ENCODE measurements at places on chromosomes 16 and 17.

DNA sequence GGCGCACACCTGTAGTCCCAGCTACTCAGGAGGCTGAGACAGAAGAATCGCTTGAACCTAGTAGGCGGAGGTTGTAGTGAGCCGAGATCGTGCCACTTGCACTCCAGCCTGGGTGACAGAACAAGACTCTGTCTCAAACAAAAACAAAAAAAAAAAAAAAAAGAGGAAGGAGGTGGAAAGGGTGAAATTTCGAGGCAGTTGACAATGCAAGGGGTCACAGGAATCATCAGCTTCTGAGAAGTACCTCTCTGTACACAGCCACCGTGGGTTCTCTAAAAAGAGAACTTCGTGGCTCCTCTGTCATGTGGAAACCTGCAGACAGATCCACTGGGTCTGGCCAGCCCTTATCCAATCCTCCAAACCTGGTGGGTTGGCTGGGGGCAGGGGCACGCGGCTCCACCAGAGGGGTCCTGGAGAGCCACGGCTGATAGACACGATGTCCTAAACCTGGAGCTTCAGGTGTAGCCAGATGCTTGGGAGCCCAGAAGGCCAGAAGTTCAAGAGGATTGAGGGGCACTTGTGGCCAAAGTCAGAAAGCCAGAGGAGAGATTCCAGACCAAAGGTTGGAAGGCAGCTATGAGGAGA is 540 bp upstream of the CD300LF start:
- no peak for DNase-seq

GRCh38 chr16:25679511-25679910 is 12.2 kb upstream of the HS3ST4 start:
- no peak for DNase-seq

GRCh38 chr16:64914-65255 is 7.5 kb downstream of the RHBDF1 start:
- DNase-seq, result no peak

DNA sequence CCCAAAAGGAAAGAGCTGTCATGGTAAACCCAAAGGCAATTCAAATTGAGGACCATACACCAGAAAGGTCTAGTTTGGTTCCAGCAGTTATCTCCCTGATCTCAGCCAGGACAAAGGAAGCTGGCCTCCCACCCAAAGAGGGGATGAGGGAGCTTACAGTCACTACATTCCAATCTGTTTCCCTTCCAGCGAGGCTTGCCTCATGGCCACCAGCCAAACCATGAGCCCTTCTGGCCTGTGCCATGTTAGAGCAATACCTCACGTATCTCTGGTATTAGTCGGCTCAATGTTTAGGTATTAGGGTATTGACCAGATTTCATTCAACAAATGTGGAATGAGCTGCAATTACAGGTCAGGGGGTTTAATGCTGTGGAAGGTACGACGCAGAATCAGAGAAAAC is 8.4 kb downstream of the NDUFAB1 start:
- DNase-seq, result no peak

DNA sequence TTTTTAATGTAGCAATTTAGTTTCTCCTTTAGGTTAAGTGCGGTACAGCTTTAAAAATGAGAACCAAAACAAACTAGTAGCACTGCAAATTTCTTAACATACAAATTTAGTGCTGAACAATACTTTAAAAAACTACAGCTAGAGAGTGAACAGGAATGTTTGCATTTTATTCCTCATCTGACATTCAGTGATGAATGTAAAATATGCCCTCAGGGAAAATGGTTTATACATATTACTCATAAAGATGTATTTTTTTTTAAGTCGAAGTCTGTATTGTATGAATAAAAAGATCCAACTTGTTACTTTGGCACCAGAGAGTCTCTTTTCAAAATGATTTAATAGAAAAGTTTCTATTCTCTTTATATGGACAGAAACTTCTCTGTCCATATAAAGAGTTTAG is 96.8 kb downstream of the BRIP1 start:
- DNase-seq, result no peak

- DNase-seq, result no peak
Observed at GRCh38 chr17:81240761-81241160, 1.6 kb downstream of the NDUFAF8 start.

DNA sequence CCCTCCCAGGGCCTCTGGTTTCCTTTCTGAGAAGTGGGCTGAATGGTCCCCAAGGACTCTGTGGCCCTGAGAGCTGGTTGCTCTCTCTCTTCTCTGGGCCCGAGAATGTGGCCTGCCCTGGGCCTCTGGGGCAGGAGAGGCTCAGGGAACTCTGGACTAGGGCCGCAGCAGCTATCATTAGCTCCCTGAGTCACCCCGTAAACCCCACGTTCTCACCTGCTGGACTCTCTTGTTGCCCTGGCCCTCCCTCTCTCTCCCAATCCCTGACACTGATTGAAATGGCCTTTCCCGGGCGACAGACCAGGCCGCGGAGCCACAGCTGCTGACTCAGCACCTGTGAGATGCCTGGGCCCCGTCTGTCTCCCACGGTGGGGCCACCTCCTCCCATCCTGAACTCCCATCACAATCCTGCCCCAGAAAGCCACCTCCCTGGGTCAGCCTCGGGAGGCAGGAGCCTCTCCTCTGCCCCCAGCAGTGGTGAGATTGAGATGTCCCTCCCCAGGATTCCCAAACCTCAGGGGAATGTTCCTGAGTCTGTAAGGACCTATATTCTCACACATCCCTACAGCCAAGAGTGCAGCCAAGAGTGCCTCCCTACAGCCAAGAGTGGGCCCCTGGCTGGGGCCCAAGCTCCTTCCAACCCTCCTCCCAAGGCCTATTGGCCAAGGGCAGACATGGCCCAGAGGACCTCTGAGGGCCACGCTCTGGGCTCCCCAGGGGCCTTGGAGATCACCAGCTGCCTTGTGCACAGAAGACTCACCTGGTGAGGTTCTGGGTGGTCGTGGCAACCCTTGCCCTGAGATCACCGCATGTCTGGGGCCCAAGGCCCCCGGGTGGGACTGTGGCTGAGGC is 470 bp downstream of the TRPV3 start:
- DNase-seq, result no peak

DNA sequence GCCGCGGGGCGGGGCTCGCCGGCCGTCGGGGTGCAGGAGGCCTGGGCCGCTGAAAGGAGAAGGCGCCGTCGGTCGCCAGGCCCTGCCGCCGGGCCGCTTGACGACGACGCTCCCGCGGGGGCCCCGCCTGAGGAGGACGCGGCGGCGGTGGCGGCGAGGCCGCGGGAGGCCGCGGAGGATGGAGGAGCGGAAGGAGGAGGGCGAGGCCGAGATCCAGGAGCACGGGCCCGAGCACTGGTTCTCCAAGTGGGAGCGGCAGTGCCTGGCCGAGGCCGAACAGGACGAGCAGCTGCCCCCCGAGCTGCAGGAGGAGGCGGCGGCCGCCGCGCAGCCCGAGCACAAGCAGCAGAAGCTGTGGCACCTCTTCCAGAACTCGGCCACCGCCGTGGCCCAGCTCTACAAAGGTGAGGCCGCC is 430 bp downstream of the HAPSTR1 start:
- DNase-seq, result peak; percentile 22

GRCh38 chr17:80097127-80097621 is 4.2 kb upstream of the GAA start:
- DNase-seq, result no peak

DNA sequence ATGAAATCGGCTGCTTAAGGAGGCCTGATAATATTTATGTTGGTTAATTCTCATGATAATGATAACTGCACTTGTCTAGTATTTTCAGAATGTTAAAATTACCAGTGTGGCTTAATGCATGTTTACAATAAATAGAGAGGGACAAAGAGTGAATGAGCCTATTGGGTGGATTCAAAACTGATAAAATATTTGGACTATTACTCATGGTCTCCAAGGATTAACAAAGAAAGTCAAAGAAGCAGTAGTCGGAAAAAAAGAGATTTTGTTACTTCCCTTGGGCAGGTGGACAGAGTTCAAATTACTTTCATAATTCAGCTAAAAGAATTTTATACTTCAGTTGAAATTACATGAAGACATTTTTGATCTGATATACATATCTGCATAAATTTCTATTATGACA is 258.2 kb upstream of the PMFBP1 start:
- no peak for DNase-seq

GRCh38 chr16:68764862-68765261 is 27.8 kb downstream of the CDH1 start:
- no peak for DNase-seq

DNA sequence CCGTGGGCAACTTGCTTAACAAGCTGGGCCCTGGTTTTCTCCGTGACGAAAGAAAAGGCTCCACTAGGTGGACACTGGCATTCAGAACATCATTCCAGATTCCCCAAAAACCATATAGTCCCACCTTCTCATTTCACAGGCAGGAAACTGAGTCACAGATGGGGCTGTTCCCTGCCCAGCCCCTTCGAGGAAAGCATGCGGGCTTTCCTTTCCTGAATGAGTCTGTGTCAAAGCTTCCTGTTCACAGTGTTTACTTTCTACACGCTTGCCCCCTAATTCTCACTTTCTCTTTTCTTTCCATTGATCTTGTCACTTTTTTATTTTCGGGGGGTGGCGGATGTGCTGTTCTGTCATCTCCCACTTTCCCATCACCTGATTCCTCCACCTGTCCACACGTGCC is 10.3 kb upstream of the LGALS9 start:
- DNase-seq, result no peak

GRCh38 chr16:57979006-57979585 is 8.2 kb upstream of the CNGB1 start:
- DNase-seq, result no peak

GRCh38 chr17:21523497-21524210 is 147.5 kb downstream of the KCNJ12 start:
- DNase-seq, result no peak

DNA sequence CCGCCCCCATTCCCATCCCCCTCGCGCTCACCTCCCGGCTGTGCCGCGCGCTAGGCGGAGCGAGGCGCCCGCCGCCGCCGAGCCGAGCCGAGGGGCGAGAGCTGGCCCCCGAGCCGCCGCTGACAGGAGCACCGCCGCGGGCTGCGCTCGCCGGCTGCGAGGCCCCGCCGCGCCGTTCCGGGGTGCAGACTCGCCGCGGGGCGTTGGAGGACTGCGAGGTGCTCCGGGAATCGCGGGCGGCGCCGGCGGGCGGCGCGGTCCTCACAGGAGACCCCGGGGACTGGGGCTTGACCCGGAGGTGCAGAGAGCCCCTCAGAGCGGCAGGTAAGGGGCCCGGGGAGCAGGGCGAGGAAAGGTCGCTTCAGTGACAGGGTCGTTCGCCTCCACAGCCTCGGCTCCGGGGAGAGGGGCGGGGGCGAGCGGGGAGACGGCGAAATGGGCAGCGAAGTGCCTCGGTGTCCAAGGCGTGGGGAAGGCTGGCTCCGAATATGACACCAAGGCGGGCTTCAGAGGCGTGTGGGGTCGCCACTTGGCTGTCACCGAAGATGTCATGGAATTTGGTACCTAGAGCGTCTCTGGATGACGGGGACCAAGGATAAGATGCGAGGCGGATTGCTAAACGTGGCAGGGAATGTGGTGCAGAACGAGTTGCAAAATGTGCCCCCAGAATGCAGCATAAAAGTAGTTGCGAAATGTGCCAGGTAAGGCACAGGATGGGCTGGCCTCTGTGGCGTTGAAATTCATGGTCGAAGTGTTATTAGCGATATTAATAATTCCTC is 580 bp downstream of the TANC2 start:
- DNase-seq, result peak; percentile 28

DNA sequence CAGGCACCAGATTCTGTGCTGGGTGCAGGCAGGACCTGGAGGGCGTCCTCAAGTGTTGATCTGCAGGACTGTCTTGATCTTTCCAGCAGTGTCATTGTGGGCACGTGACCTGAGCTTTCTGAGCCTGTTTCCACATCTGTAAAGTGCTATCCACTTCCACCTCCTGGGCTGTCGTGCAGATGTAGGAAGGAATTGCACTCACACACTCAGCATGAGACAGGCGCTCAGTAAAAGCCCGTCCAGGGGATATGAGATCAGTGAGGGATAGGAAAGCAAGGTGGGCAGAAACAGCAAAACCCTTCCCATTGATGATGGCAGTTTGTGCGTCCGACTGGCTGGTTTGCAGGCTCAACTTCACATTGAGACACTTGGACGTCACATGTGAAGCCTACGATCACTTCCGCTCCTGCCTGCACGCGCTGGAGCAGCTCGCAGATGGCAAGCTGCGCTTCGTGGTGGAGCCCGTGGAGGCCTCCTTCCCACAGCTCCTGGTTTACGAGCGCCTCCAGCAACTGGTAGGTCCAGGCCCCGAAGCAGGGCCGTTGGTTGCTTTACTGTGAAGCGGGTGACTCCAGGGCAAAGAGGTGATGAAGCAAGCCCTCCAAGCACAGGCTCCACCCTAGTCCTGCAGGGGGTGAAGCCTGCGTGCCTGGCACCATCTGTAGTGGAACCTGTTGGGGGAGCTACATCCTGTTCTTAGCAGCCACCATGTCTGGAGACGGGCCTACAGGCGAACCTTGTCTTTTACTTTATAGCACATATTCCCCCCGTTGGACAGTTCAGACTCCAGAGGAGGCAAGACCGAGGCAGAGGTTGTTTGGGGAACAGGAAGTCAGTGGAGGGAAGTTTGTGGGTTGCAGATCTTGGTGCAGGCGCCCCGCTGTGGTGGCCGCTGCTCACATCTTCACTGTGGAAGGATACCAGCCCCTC is 23.0 kb downstream of the METTL22 start:
- no peak for DNase-seq

DNA sequence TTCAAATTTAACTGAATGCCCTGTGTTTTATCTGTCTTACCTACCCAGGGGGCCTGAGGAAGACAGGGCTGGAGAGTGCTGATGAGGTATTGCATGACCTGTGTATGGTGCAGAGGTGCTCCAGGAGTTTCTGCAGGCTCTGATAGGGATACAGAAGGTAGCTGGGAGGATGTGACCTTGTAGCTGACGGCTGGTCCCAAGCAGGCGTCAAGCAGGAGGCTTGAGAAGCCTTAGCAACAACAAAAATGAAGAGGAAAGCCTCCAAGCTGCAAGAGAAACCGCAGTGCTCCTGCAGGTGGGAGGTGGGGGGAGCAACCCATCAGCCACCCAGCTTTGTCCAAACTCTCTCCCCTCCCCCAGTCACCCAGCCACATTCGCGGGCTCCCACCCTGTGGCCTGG is 40.4 kb downstream of the LAT start:
- DNase-seq, result no peak

GRCh38 chr16:1152123-1152638 is 725 bp upstream of the CACNA1H start:
- DNase-seq, result peak; percentile 19

All from activated T-helper 1 cell treated with anti-CD3 and anti-CD28 coated beads, Interleukin-2, amount 50 U/mL, for 16 hours (primary cell).